Urinary bladder (tissue), 4 donors: ENCODE measurements at places on chromosomes 7 and 10. TPM values are rescaled to one million over a fixed set of nuclear protein-coding genes. Genes with fewer than 3 reads are reported as not detected.

DNA sequence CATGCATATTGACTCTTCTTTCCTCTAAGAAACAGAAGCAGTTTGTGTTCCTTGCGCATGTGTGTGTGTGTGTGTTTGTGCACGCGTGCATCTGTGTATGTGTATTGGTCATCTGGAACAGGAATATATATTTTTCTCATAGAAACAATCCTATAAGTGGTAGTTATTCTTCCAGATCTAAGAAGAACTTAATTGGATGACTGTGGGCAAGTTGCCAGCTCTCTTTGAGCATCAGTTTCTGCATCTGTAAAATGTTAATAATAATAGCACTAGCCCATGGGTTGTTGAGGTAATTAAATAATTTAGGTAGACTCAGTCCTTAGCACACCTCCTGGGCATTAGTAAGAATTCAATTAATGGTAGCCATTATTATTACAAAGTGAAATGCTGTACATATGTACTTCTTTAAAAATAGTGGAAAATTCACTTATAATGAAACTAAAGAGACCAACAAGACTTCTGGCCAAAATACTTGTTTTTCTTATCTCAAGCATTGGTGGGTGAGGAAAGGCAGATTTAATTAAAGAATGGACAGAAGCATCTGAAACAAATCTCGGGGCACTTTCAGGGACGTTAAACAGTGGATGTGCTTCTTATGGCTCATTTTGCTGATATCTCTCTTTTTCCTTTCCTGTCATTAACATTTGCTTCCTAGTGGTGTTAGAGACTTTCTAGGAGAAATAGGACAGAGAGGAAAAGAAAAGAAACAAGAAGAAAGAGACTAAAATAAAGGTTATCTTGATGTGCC lies 124.9 kb upstream of the HABP2 start:
- no peak for DNase-seq

The MYOZ1 gene
- 11.5 TPM for total RNA-seq

DNA sequence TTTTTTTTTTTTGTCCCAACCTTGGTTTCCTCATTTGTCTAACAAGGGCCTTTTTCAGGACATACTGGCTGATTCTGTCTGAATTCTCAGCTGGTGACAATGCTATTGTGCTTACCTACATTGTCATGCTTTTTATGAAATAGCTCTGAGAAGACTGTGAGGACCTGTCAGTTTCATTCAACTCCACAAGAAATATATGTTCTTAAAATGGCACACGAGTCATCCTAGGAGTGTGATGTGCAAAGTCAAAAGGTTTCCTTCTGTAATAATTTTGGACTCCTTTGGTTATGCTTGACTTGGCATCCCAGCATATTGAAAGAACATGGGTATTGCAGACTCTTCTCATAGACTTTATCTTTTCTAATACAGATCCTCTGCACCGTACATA lies 316.0 kb downstream of the GFRA1 start:
- DNase-seq, result no peak

The ARHGAP19 gene
- 21.3 TPM for total RNA-seq

GRCh38 chr10:128804411-128804810 lies 662.6 kb upstream of the MGMT start:
- no peak for DNase-seq

The ELFN1 gene
- total RNA-seq, result 2.5 TPM

GRCh38 chr7:51229106-51229537 lies 87.5 kb downstream of the COBL start:
- DNase-seq, result no peak

- peak; percentile 49 for DNase-seq
Measured at GRCh38 chr7:135558337-135558767, 635 bp downstream of the NUP205 start.

DNA sequence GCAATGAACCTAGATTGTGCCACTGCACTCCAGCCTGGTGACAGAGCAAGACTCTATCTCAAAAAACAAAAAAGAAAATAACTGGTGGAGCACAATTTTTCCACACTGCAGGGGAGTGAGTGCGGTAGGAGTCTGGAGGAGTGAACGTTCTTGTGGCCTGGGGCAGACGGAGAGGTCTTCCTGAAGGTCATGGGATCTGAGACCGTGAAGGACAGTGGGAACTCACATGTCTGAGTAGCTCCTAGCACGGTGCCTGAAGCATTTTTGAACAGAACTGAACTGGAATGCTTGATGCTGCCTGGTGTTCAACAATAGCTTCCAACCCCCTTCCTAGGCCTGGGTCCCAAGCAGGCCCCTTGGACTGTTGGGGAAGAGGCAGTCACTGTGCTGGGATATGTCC lies 84.3 kb upstream of the PODXL start:
- no peak for DNase-seq

DNA sequence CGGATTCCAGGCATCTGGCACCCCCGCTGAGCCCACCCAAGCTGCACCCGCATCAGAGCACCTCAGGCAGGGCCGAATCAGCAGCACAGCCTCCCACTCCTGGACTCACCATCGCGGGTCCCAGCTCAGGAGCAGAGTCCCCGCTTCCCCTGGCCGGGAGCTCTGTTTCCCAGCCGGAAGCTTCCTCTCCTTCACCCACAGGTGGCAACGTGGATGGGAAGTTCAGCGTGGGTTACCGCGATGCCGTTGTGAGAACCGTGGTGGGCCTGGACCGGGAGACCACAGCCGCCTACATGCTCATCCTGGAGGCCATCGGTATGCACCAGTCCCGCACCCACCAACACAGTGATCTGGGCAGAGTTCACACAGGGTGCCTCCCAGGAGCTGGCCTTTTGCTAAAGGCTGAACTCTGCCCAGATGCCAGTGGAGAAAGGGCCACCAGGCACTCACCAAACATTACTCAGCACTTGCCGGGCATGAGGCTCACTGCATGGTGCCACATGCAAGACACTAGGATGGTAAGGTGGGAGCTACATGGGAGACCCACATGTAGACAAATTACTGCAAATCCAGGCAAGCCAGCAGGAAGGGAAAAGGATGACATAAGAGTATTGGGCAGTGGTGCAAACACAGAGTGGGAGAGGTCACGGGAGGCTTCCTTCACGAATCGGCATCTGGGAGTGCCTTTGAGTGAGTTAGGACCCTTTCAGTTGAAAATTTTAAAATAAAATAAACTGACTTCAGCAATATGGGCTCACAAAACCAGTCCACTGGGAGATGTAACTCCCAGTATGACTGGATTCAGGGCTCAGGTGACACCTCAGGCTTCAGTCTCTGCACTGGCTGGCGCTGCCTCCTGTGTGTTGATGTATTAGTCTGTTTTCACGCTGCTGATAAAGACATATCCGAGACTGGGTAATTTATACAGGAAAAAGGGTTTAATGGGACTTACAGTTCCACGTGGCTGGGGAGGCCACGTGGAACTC lies 10.4 kb downstream of the C10orf105 start:
- DNase-seq, result no peak

- no peak for DNase-seq
Measured at GRCh38 chr10:44036425-44036824, 348.5 kb downstream of the CXCL12 start.

The NET1 gene
- 108 TPM for total RNA-seq

- no peak for DNase-seq
Measured at GRCh38 chr10:53700278-53700677, 927.7 kb upstream of the MBL2 start.

- DNase-seq, result peak; percentile 36
Measured at GRCh38 chr10:13074563-13075451, 25.2 kb upstream of the OPTN start.

GRCh38 chr10:7659560-7659959 lies 7.2 kb downstream of the ITIH5 start:
- no peak for DNase-seq

DNA sequence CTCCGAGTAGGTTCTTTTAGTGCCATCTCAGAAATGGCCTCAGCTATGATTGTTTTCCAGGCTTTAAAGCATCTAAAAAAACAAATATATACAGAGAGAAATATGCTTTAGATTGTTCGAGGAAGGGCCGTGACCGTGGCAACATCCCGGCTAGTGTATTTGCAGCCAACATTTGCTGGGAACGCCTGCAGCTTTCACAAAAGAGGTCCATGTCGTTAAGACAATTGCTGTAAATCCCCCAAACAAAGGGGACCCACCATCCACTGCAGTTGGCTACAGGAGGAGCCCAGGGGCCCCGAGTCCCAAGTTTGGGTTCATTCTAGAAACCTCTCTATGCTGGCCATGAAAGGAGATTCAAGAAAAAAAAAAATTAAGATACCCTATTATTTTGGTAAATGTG lies 152.8 kb upstream of the TCF7L2 start:
- no peak for DNase-seq

The ENO4 gene
- 0.74 TPM for total RNA-seq

The HOXA9 gene
- total RNA-seq, result 19.8 TPM

DNA sequence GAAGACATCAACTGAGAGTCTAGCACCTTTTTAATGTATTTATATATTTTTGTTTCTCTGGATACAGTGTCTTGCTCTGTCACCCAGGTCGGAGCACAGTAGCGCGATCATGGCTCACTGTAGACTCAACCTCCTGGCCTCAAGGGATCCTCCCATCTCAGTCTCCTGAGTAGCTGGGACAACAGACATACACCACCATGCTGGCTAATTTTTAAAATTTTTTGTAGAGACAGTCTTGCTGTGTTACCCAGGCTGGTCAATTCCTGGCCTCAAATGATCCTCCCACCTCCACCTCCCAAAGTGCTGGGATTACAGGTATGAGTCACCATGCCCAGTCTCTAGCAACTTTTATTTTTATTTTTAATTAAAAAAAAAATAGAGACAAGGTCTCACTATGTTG lies 51.4 kb upstream of the ANLN start:
- no peak for DNase-seq

DNA sequence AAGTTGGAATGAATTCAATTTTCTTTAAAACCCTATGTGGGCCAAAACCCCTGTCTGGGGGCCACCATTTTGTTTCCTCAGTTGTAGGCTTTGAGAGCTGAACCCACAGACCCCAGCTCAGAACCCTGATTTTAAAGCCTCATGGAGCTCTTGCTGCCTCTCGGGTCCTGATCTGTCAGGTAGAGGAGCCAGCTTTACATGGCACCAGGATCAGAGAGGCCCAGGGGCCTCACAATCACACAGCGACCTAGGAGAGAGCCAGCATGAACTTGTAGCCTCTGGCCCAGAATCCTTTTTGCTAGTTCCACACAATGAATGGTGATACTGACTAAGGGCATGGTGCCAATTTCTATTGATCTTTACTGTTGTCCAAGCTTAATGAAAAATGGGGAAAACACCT lies 84.3 kb upstream of the SORCS3 start:
- no peak for DNase-seq

- no peak for DNase-seq
Measured at GRCh38 chr7:70595755-70596597, 536.0 kb upstream of the GALNT17 start.

The GIMAP8 gene
- total RNA-seq, result 15.2 TPM

DNA sequence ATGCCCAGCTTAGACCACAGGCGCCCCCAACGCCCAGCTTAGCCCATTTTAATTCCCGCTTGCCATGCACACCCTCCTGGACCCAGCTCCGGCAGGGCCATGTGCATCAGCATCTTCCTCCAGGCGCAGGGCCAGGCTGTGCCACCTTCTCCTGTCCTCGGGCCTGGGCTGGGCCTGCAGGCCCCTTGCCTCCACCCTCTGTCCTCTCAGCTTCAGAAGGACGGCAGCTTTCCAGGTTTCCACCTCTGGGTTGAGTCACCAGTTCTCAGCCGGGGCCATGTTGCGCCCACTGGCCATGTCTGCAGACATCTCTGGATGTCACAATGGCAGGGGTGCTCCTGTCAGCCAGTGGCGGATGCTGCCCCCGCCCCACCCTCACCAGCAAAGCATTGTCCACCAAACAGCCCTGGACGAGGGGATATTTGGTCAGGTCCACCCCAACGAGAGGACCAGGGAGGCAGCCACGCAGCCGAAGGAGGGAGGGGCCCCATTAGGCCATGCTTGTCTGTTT lies 59.1 kb upstream of the NKX6-2 start:
- DNase-seq, result no peak

The SPAM1 gene
- total RNA-seq, result not detected

The BRI3 gene
- 20.8 TPM for total RNA-seq

The SPDYE1 gene
- total RNA-seq, result not detected

DNA sequence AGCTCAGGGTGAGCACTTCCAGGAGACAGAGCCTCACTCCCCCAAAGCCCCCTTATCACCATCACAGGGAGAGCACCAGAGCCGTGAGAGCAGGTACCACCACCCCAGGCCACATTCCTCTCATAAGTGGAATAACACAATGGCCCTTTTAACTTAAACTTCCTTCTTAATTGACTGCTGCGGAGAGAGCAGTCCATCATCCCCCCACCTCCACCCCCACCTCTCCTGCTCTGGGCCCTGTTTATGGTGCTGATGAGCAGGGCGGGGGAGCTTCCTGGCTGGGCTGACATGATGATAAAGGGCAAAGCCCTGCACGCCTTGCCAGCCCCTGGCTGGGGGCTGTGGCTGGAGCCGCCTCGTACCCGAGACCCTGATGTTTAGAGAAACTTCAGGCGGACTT lies 81.4 kb upstream of the PODXL start:
- no peak for DNase-seq

GRCh38 chr10:15324611-15325010 lies 46.5 kb downstream of the FAM171A1 start:
- no peak for DNase-seq

The SLC26A4 gene
- 1.1 TPM for total RNA-seq

DNA sequence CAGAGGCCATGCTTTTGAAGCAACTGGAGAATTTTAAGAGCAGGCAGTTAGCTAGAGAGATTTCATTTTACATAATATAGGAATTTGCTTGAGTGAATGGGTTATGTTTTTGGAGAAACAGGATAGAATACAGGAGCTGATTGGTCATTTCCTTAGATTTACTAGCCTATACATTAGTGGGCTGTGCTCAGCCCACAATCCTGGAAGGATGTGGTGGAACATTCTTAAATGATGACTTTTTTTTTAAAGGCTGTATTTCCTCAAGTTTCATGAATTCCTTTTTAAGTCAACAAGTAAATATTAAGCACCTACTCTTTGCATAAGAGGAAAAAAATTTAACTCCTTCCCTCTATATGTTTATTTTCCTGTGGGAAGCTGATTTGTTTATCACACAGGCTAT lies 314.4 kb upstream of the BMPER start:
- DNase-seq, result no peak

The GHITM gene
- total RNA-seq, result 108 TPM

GRCh38 chr7:452226-452751 lies 67.4 kb downstream of the PDGFA start:
- no peak for DNase-seq

GRCh38 chr10:34477249-34477648 lies 337.8 kb downstream of the PARD3 start:
- no peak for DNase-seq

The AGAP5 gene
- total RNA-seq, result 8.0 TPM

DNA sequence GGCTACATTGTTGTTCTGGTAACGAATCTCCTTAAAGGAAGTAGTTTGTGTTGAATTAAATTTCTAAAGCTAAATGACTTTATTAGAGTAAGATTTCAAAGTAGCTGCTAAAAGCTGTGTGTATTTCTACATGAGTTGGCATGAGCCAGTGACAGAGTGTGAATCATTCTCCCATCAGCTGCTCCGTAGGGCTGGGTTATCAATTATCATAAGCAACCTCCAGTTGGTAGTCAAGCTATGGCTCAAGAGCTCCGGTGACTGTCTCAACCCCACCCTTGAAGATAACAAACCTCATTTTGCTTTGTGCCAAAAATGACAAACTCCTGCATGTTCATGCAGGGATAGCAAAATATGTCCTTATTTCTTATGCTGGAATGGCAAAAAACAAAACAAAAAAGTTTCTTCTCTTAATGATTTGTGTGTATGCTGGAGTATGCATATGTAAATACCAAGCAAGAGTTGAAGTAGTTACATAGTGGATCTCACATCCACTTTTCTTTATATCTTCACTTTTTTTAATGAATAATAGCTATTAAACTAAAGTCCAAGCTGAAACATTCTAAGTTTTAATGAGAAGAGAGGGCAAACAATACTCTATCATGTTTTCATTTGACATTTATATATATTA lies 249.4 kb downstream of the CACNA2D1 start:
- DNase-seq, result no peak
